ENCODE measurements at places on chromosomes 5 and 9.

- DNase-seq = peak; percentile 9
Observed at GRCh38 chr5:68369023-68369359, 153.4 kb downstream of the PIK3R1 start.

DNA sequence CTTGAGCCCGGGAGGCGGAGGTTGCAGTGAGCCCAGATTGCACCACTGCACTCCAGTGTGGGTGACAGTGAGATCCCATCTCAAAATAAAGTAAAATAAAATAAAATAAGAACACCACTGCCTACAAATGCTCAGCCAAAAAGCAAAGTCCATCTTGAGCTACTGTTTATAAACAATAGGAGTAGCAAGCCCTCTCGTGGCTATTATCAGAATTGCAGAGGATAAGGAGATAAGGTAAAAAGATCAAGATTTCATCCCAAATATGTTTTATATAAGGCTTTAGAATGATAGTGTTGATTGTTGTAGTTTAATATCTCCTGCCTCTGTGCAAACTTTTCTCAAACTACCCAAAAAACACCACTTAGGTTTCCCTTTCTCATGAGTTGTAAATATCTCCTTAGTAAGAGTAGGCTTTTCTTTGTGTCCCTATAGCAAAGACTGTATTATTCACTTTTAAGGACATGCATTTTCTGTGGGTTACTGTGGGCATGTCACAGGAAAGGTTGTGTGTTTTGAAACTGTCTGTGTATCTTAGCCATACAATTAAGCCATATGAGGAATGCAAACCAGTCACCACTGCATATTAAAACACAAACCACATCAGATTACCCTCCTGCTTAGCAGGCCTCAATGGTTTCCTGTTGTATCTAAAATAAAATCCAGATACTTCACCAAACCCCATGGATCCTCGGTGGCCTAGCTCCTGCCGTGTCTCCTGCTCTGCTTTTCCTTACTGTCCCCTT is 31.8 kb upstream of the CKS2 start:
- peak; percentile 13 for DNase-seq

- DNase-seq = no peak
Observed at GRCh38 chr9:106677830-106678229, 185.1 kb upstream of the ZNF462 start.

DNA sequence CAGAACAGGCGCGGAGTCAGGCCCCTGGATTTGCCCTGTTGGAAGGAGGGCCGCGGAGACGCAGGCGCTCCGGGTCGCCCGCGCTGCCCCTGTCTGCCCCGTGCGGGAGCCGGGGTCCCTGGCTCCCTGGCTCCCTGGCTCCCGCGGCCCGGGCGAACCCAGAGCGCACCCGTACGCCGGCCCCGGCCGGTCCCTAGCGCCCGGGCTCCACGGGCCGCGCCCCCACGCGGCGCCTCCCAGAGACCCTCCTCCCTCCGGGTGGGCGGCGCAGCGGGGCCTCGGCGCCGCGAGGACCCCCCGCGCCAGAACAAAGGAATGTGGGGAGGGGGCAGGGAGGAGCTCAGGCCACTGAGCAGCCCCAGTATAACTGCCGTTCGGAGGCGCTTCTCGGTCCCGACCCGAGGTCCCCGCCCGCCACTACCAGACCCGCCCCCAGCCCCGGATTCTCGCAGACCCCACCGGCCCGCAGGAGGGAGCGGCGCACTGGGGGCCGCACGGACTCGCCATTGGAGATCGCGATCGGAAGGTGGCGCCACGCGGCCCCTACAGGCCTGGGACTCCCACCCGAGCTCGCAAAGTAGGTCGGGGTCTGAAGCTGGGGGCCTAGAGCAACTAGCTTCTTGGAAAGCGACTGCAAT is 2.4 kb downstream of the NFIL3 start:
- DNase-seq = no peak

GRCh38 chr5:101045689-101046088 is 142.6 kb upstream of the ST8SIA4 start:
- no peak for DNase-seq

DNA sequence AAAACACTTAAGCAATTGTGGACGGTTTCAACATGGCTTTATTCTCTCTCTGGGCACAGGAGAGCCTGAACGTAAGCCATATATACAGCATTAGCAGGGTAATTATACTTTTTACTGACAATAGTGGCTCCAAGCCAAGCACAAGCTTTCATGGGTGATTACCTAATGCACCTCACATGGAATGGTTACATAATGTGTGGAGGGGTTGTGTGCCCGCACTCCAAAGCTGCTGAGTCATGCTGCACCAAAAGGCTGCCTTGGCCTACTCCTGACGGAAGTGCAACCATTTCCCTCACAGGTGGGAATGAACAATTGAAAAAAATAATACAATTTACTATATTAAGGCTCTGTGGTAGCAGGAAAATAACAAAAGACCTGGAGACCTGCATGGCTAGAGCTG is 86.5 kb upstream of the ATP10B start:
- no peak for DNase-seq

- DNase-seq = no peak
Observed at GRCh38 chr5:51599587-51599986, 216.3 kb downstream of the ISL1 start.

GRCh38 chr9:112184946-112185345 is 9.8 kb upstream of the SUSD1 start:
- no peak for DNase-seq

- DNase-seq = no peak
Observed at GRCh38 chr5:124653666-124654065, 92.8 kb downstream of the ZNF608 start.

- DNase-seq = no peak
Observed at GRCh38 chr5:156836846-156837245, 13.2 kb upstream of the PPP1R2B start.

DNA sequence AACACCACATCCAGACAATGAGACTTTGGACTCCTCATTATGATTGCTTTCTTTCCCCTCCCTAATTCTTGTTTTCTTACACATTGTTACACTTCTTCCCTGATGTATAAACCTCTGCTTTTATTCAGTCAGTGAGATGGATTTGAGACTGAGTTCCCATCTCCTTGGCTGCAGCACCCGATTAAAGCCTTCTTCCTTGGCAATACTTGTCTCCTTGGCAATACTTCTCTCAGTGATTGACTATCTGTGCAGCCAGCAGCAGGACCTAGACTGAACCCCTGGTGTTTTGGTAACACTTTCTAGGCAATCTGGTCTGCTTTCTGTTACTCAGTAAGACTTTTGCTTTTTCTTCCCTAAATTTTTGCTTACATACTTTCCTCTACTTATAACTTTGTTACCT is 492.8 kb upstream of the SMC2 start:
- DNase-seq = no peak

- no peak for DNase-seq
Observed at GRCh38 chr5:171721464-171721863, 64.2 kb upstream of the SMIM23 start.

DNA sequence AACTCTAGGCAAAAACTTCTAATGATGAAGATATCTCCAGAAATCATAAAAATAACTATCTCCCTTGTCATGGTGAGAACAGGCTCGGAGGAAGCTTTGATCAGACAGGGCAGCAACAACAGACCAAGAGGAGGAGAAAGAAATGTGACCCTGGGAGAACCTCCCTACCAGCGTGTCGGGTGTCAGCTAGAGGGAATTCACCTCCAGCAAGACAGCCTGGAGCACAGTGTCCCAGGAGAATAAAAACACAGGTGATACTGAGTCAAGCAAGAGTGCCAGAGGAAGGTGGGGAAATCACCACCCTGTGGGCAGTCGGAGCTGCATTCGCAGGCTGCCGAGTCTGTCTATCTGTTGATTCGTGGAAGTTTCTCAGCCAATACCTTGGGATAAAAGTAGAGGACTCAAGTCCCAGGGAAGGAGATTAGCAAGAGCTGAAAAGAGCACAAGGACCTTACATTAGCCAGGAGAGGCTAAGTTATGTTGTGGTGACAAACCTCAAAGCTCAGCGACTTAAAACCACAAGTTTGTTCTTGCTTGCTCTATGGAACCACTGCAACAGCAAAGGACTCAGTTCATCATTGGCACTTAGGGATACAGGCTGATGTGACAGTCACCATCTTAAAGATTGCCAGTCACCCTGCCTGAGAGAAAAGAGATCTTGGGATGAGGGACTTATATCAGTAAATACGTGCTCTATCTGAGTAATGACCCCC is 598.3 kb downstream of the CCDC171 start:
- no peak for DNase-seq

- DNase-seq = no peak
Observed at GRCh38 chr5:143559586-143560109, 156.2 kb upstream of the NR3C1 start.

GRCh38 chr9:72313507-72313906 is 51.5 kb downstream of the ZFAND5 start:
- DNase-seq = no peak

Measured in CD4-positive, alpha-beta T cell treated with Interleukin-6 for 4 hours (primary cell).